KG1 (cell line): ENCODE measurements at places on chromosomes 5 and 9.
A peak's percentile ranks its signal among the peaks of the same experiment; 100 is the strongest.

DNA sequence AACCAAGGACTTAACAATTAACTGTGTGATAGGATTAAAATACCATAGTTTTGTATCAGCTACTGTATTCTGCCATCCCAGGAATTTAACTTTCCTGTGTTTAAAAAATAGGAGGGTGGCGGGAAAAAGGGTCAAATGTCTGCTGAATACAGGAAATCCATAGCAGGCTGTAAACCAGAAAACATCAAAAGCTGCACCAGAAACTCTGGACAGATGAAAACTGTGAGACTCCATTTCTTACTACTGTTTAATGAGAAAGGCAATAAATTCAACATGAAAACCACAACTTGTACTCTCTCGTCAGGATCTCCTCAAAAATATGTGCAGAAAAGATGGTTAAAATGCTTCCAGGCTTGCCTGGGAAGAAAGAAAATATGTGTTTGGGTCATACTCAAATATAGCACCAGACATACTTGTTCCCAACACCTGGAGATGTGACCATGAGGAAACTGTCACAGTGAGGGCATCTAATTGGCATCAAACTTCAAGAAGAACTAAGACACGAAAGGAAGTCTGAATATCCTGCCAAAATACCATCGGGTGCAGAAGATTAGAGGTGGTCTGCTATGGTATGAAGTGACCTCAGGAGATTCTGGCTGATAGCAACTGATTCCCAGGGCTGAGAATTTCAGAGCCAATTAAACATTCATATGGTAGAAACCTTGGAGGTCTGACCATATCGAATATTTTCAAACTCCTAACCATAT, 164.7 kb upstream of the TARS1 start:
- DNase-seq = peak; percentile 16

DNA sequence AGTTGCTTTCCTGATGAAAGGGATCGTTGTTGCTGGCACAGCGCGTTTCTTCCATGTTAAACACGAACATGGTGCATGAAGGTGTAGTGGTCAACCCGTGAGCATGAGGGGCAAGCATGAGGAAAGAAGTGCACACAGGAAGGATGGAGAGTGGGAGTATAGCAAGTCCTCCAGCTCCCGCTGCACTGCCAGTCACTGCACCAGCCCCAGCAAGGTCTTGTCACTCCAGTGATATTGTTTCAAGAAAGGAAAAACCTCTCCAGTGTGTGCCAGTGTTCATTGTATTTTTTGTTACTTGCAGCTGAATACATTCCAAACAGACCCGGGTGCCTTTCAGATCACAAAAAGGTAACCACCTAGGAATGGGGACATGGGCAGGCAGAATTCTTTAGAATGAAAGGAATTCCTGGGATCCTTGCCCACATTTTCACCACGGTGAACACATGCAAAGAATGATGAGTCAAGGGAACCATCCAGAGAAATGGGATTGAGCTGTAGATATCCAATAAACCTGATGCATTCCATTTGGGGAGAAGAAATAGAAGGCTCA, 186.3 kb downstream of the AOPEP start:
- no peak for DNase-seq

GRCh38 chr9:4967523-4967922, 17.5 kb upstream of the JAK2 start:
- no peak for DNase-seq

GRCh38 chr5:114018186-114018585, 343.7 kb upstream of the KCNN2 start:
- DNase-seq = no peak

DNA sequence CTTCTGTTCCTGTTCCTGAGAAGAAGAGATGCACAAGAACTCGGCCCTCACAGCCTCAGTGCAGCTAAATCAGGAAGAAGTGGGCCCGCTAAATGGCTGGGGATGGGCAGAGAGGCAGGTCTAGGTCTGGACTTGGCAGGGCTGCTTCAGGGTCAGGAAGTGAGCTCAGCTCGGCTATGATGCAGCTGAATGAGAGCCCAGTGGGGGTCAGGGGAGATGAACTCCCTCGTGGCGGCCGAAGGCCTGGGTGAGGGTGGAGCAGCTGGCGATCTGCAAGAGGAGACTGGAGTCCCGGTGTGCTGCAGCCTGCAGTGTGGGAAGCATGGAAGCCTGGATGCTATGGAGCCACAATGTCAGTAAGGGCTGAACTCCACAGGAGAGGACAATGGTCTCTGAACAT, 466.2 kb downstream of the SPOCK1 start:
- no peak for DNase-seq

DNA sequence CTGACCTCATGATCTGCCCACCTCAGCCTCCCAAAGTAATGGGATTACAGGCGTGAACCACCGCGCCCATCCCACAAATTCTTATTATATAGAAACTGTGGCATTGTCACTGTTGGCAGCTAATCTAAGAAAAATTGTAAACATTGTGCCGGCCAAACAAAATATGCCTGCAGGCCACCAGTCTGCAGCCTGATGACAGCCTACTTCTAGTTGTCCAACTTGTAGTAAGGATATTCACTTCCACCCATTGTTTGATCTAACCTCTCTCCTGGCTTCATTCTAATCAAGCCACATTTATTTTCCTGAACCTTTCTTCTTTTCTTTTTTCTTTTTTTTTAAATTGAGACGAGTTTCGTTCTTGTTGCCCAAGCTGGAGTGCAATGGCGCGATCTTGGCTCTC, 13.7 kb upstream of the TMED9 start:
- DNase-seq = no peak

- no peak for DNase-seq
Observed at GRCh38 chr5:85549836-85550599, 1067.7 kb upstream of the COX7C start.

DNA sequence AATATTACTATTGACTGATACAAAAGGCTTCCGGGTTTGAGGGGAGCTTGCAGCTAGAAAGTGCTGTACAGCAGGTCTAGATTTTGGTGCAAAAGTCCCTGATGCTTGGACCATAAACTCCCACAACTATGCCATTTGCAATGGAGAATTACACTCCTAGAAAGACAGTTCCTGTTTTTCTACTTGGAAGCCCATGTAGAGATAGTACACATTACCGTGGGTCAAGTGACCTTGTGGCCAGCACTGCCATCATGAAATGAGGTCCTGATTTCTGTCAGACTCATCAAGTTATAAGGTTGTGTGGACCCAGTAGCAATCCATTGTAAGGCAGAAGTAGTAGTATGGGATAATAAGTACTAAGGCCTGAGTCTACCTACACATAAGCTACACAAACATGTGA, 42.8 kb upstream of the TNFSF8 start:
- no peak for DNase-seq

DNA sequence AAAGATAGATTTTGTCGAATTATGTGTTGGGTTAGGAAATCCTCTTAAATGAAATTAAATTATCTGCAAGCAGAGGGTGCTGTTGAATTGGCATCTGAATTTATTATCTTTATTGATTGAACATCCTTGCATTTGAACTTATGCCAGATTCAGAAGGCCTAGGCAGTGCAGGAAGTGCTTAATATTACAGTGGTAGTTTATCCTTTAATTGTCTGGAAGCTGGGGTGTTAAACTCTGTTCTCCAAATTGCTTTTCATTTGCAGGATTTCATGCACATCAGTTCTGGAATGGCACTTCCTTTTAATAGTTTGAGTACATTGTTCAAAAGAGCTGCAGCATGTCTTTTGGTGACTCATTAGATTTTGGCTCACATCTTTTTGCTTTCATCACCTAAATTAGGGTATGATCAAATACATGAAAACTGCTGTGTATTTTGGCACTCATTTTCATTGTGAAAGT, 186.3 kb downstream of the KDM4C start:
- DNase-seq = no peak

GRCh38 chr5:56585999-56586691, 229.2 kb upstream of the MAP3K1 start:
- DNase-seq = no peak

- no peak for DNase-seq
Observed at GRCh38 chr9:133135146-133135745, 14.2 kb upstream of the RALGDS start.

GRCh38 chr9:125906144-125906543, 159.0 kb downstream of the PBX3 start:
- DNase-seq = no peak

DNA sequence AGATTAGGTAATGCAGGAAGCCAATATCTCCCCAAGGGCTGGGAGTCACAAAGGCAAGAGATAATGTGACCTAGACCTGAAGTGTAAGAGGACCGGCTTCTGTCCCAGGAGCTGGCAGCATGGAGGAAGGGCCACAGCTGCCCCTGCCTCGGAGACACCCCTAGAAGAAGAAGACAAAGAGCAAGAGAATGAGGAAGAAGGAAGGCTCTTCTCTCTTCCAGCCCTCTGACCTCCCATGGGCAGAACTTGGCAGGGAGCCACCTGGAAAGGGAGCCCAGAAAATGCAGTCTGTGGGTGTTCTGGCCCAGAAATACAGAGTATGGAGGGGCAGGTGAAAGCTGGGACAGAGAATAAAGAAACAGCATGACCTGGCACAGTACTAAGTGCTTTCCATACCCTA, 151.0 kb downstream of the C5orf15 start:
- no peak for DNase-seq

DNA sequence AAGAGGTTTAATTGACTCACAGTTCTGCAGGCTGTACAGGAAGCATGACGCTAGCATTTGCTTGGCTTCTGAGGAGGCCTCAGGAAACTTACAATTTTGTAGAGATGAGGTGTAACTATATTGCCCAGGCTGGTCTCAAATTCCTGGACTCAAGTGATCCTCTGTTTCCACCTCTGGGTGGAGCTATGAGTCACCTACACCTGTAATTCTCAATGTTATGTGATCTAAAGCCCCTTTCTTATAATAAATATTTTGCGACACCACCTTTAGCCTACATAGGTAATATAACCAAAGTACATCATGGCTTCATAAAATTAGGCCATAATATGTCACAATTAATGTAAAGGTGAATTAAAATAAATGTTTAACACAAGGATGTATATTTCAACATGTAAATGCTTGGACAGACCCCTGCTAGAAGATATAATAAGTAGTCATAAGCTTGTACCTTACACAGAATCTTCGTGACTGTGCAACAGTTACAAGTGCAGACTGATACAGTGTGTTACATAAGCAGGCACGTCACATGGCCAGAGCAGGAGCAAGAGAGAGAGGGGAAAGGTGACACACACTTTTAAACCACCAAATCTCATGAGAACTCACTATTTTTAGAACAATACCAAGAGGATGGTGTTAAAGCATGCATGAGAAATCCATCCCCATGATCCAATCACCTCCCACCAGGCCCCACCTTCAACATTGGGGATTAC, 29.8 kb upstream of the SPINK4 start:
- DNase-seq = no peak

DNA sequence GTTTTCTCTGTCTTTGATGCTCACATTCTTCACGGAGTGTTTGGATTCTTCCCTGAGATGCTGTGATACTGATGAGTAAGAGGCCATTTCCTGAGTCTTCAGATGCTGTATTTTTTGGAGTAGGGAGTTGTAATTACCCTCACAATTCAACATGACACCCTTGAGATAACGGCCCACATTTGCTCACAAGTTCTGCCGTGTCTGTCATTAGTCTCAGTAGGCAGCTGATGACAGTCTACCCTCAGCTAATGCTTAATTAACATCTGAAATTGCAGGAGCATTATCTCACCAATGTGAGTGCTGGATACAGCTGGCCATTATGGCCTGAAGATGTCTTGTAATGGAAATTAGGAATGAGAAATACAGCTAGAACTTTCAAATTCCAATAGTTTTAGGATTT, 307.1 kb upstream of the ADCY2 start:
- DNase-seq = no peak

GRCh38 chr5:176662371-176663333, 15.4 kb downstream of the TSPAN17 start:
- DNase-seq = no peak

DNA sequence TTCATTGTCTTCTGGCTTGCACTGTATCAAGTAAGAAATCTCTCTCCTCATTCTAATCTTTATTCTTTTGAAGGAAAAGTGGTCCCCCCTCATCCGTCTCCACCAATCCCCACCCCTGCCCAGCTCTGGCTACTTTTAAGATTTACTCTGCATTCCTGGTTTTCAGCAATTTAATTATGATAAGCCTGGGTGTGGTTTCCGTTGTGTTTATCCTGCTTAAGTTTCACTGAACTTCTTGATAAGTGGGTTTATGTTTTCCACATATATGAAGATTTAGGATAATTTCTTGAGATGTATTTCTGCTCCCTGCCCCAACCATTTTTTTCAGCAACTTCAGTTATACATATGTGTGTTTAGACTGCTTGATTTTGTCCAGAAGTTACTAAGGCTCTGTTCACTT, 46.5 kb downstream of the PTBP3 start:
- DNase-seq = no peak

DNA sequence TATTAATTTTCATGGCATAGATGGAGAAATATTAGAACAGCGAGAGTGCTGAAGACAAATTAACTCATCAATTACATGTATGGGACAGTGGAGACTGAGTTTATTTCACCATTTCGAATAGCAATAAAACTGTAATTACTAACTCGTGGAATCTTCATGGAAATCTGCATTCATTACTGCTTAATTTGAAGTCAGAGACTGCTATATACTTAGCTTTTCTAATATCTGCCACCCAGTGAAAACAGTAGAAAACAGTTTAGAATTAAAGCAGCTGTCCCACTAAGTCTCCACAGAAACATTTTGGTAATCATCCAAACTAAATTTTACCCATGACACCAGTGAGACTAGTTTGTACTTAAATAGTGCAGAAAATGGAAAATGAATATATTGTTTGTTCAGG, 56.8 kb downstream of the IZUMO3 start:
- no peak for DNase-seq

GRCh38 chr9:23663946-23664345, 162.1 kb downstream of the ELAVL2 start:
- DNase-seq = no peak

GRCh38 chr9:13295556-13295955, 16.1 kb upstream of the MPDZ start:
- no peak for DNase-seq

DNA sequence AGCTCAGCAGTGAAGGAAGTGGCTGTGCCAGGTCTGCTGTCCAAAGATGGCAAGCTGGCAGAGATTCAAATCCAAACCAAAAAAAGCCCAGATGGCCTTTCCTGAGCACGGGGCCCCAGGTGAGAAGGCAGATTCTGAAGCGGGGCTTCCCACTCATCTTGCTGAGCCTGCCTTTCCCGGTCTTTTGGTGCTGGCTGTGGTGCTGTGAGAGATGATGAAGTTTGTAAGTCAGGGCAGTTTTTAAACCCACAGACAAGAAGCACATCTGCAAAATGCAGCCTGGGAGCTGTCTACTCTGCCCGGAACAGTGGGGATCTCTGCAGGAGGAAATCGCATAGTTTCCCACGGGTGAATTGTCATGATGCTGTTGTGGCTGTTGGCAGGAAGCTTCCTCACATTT, 85.0 kb upstream of the IRX4 start:
- DNase-seq = no peak
